Dermis blood vessel endothelial cell (primary cell): ENCODE measurements at places on chromosomes 2 and 18. TPM values are rescaled to one million over a fixed set of nuclear protein-coding genes. Genes with fewer than 3 reads are reported as not detected.

The EMX1 gene
- total RNA-seq, result not detected in 2 replicates

DNA sequence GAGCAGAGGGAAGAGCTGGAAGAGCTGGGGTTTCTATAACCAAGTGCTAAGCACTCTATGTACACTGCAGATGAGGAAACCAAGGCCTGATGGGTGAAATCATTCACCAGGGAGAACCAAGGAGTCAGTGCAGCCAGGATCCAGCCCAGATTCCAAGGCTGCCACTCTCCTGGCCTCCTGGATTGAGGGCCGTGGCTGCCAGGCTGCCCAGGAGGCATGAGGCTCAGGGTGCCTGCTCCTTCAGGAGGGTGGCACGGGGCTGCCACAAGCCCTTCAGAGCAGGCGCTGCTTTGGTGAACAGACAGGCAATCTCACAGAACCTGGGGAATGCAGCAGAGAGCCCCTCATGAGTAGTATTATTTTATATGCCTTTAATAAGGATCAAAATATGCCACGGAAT is 293.7 kb upstream of the HDAC4 start:
- DNase-seq, result no peak

- DNase-seq, result no peak
These were observed 950.6 kb downstream of the TRIB2 start for GRCh38 chr2:13667415-13667757.

GRCh38 chr2:217314021-217314460 is 454.2 kb upstream of the TNP1 start:
- DNase-seq, result no peak

- DNase-seq, result peak; percentile 48
These were observed 41.6 kb downstream of the DHRS9 start for GRCh38 chr2:169110916-169111315.

DNA sequence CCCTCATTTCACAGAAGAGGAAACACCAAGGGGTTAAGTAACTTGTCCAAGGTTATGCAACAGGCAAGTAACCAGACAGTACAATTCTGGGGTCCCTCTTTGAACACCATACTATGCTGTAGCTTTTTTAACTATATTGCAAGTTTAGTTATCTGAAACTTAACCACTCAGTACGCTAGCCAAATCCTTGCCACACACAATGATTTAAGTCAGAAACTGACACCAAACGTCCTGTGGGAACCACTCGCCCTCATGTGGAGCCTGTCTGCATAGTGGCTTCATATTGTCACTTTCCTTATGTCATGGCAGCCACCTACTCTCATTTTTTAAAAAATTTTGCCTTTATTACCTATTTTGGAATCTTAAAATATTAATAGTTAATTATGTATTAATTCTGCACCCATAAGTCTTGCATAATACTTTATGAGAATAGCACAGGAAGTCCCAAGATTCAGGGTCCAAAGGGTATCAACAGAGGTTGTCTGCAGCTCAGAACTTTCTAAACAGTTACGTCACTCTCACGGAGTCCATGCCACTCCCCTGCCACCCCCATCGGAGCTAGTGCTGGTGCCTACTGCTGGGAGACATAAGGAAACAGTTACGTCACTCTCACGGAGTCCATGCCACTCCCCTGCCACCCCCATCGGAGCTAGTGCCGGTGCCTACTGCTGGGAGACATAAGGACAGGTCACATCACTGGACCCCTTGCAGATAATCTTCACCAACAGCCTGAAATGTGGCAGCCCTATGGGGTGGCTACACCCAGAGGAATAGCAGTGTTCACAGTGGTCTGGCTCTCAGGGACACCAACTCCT is 99.0 kb downstream of the L3MBTL4 start:
- DNase-seq, result no peak

DNA sequence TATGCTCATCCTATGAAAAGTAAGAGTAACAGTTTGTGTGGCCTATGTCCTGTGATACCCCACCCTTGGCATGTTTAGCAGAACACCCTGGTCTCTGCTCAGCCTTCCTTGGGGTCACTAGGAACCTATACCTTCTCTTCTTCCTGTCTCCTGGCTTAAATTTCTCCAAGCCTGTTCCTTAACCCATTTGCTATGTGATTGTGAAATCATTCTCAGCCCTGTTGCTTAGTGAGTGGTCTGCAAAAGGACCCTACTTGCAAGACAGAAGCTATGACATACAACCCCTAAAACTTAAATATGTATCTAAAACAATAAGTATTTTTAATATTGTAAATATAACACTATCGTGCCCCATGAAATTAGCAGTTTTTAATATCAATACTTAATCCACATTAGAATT is 524.7 kb downstream of the PARD3B start:
- no peak for DNase-seq

GRCh38 chr18:46893360-46893759 is 23.9 kb downstream of the PIAS2 start:
- no peak for DNase-seq
